ENCODE measurements at places on chromosomes 6 and 20.

- DNase-seq: no peak
These were observed 48.1 kb downstream of the ESF1 start for GRCh38 chr20:13736436-13737191.

- DNase-seq: no peak
These were observed 62.6 kb downstream of the GPR6 start for GRCh38 chr6:110040716-110041115.

DNA sequence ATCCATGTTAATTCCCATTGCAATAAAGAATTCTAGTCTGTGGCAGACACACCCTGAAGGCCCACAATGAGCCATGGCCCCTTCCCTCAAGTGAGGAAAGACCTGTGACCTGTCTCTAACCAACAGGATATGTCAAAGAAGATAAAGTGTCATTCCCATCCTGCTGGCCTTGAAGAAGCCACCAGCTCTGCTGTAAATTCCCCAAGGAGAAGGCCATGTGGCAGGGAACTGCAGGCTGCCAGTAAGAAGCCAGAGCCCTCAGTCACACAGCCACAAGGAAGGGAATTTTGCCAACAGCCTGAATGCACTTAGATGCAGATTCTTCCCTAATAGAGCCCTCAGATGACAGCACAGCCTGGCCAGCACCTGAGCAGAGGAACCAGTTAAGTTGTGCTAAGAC lies 24.8 kb downstream of the VIP start:
- DNase-seq: no peak

GRCh38 chr20:8809107-8809953 lies 259.6 kb upstream of the PLCB4 start:
- no peak for DNase-seq

- DNase-seq: no peak
These were observed 1.6 kb downstream of the PPARD start for GRCh38 chr6:35343835-35344550.

DNA sequence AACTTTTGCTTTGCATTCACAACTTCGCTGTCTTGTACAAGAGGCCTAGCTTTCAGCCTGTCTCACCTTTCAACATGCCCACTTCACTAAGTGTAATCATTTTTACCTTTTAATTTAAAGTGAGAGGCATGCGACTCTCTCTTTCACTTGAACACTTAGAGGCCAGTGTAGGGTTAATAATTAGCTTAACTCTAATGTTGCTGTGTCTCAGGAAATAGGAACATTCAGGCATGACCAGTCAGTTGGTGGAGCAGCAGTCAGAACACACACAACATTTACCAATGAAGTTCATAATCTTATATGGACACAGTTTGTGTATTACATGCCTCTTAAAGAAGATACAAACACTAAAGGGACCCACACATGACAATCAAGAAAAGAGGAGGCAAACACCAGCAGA lies 47.6 kb downstream of the HTR1B start:
- no peak for DNase-seq

DNA sequence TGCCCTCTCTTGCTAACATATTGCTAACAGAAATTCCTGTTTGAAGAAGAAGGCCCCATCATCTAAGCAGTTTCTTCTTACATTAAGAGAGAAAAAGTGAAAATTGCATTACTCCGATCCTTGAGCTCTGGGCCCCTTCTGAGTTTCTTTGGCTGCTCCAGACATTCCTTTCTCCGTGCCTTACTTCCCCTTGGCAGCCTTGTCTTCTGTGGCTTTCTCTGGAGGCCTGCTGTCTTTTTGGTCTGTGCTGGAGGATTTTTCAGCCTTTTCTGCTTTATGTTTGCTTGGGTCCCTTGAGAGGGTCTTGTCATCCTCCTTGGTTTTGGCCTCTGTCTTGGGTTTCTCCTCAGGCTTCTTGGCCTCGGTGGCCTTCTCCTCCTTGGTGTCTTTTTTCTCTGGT lies 378.8 kb upstream of the CHD6 start:
- DNase-seq: no peak

- no peak for DNase-seq
These were observed 229.8 kb downstream of the SOX4 start for GRCh38 chr6:21823371-21823770.

DNA sequence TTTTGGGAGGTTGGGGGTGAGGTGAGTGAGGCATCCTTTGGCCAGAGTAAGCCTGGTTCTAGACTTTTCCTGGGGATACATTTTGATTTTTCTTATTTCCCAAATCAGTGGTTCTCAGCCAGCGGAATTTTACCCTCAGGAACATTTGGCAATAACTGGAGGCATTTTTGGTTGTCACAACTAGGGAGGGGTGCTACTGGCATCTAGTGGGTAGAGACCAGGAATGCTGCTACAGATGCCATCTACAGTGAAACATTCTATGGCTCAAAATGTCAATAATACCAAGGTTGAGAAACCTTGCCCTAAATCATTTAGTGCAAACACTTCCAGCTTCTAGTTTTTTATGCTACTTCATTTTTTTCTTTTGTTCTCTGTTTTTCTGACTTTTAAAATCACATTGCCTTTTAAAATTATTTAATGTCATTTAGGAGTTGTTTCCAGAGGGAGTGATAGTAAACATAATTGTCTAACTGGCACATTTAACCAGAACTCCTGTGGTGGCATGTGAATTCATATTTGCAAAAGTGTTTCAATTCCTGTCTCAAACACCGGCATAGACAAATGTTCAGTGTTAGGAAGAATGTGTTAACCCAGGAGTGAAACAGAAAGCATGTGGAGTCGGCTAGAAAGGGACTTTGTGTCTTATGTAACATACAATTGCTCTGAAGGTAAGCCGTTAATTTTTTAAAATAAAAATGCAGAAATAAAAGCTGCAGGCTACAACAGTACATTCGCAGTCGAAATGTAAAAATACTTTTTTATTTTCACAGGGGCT lies 59.0 kb downstream of the QRSL1 start:
- no peak for DNase-seq

GRCh38 chr6:12008366-12009179 lies 3.5 kb upstream of the HIVEP1 start:
- peak; percentile 78 for DNase-seq

DNA sequence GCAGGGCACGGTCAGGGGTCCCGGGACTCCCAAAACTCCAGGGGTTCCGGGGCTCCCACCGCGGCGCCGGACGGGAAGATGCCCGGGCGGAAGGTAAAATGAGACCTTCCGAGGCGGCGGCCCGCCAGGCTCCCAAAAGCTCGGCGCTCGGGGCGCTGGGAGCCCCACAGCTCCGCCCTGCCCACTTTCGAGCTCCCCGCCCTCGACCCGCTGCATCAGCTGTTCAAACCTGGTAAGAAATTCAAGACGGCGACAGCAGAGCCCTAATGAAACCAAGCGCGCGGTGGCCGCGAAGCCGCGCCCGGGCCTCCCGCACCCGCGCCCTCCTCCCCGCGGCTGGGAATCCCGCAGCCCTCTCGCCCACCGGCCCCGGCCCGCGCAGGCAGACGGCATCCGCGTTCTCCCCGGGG lies 369 bp downstream of the SLC4A11 start:
- no peak for DNase-seq

DNA sequence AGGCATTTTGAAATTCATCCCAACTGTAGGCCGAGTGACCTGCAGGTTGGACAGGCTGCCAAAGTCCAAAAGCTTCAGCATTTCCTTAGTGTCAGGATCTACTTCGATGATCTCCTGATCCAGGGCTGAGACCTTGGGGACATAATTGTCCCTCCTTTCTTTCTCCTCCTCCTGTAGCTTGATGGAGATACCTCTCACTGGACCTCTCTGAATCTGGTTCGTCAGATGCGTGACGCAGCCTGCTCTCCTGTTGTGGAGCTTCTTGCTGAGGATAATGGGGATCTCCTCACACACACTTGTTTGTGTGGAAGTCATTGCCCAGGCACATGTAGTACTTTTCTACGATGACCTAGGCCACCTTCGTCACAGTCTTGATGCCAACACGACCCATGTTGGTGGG lies 1.5 kb upstream of the MAS1L start:
- DNase-seq: no peak

DNA sequence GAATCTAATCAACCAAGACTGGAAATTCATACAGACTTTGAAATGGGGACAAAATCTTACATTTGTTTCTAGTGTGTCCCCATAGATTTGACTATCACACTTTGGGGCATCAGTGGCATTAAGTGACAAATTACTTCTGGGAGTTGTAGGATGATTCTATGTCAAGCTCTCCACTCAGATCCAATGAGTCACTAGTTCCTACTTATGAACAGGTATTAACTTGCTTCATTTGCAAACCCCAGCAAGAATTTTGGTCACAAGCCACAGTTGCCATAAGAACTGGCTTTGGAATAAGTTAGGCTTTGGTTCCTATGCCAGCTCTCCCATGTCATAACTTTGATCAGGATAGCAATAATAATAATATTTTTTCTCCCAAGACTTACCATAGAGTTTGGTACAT lies 77.6 kb upstream of the PTPRK start:
- DNase-seq: no peak

GRCh38 chr6:21893793-21894192 lies 300.2 kb downstream of the SOX4 start:
- DNase-seq: no peak

DNA sequence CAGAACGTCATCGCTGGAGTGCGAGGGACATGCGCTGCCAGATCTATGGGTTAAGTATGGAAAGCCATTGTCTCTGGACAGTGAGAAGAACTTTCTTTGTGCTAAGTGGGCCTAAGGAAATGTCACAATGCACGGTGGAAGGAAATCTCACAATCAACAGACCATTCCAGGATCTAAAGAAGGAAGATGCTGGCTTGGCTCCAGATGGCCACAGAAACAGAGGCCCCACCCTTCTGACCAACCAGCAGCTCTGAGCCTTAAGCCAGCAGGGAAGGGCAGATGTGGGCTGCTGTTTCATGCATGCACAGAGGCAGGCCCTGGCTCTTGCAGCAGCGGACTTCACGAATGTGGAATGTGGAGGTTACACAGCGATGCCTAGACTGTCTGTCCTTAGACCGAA lies 156.3 kb downstream of the SOBP start:
- DNase-seq: no peak

- no peak for DNase-seq
These were observed 162.5 kb downstream of the DLL1 start for GRCh38 chr6:170128346-170128745.

DNA sequence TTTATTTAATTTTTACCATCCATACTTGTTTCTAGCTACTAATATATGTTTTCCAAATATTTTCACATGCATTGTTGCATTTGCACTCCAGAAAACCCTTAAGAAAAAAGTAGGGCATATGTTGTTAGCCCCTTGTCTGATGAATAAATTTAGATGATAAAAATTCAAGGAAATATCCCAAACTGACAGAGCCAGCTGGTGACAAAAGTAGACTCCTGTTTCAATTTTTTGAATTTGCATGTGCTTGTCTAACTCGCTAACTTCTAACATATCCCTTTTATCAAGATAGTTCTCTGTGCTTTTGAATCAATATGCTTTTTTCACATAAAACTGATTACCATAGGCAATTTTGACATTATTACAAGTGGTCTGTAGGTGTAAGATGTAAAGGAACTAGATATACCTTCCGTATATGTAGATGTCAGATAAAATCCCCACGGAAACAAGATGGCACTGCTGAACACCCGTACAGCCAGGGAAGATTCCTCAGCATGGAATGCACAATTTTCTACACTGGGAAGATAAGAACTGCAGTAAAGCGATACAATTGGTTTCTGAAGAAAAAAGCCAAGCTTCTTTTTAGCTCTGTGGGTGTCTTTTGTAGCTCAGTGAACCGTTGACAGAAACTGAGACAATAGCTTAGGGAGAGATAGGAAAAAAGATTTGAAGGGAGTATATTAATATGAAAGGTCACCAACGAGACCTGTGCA lies 437.6 kb upstream of the RNF217 start:
- DNase-seq: peak; percentile 90

DNA sequence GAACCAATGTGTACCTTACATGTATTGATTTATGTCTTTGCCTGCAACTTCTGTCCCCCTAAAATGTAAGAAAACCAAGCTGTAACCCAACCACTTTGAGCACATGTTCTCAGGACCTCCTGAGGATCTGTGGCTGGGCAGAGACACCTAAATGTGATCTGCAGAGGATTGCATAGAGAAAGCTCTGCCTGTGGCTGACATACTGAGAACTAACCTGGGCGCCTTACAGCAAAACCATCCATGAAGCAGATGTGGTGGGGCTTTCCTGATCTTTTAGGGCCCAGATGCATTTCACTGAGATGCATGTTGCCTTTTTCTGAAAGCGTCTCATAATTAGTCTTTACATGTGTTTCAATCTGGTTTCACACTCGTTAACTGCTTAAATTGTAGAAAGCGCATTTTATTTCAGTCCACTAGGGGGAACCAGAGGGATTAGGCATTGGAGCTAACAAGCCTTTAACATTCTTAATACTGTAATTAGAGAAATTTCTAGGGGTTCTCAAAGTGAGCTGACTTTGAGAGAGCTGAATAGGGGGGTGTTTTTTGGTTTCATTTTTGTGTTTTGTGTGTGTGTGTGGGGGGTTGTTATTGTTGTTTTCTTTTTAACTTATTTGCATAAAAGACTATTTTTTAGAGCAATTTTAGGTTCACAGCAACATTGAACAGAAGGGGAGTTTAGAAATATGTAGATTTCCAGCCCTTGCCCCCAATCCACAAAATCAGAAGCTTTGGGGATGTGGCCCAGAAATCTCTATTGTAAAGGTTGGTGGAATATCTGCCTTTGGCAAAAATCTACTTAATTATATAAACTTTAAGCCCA lies 50.9 kb upstream of the FAM184A start:
- peak; percentile 87 for DNase-seq

- DNase-seq: no peak
These were observed 24.6 kb upstream of the TRPC4AP start for GRCh38 chr20:35117196-35117595.

DNA sequence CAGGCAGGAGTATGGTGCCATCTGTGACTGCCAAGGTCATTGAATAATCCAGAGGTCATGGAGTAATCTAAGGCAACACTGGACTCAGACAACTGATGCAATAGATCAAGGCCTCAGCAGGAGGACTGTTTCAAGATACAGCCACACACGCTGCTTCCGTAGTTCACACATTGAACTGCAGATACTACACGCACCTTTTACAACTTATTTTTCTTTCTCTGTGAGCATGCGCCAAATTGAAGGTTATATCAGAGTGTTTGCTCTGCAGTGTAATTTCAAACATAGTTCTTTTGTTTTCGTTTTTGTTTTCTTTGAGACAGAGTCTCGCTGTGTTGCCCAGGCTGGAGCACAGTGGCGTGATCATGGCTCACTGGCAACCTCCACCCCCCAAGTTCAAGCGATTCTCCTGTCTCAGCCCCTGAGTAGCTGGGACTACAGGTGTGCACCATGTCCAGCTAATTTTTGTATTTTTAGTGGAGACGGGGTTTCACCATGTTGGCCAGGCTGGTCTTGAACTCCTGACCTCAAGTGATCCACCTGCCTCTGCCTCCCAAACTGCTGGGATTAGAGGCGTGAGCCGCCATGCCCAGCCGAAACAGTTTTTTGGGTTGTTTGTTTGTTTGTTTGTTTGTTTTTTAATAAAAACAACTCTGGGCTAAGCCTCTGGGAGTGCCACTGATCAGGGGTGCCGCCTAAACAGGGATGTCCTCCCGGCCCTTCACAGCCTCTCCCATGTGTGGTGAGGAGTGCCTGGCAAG lies 96.6 kb upstream of the NAA20 start:
- DNase-seq: peak; percentile 63

DNA sequence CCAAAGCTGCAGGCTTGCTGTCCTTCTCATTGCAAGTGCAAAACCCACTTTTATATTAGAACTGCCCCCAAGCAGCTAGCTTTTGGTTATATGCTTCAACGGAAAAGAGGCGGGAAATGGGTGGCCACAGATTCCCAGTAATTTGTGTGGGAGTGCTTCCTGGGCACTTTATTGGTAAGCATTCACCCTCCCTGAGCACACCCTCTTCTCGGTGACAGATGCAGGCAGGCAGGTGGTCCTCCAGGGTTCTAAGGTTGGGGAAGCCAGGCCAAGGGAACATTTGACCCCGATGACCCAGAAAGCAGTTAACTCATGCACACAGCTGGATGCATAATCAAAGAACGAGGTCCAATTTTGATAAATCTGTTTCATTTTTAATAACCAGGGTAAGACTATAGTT lies 29.1 kb downstream of the PRDM1 start:
- DNase-seq: no peak
